ENCODE measurements at places on chromosomes 6 and 20. TPM values are rescaled to one million over a fixed set of nuclear protein-coding genes. Genes with fewer than 3 reads are reported as not detected.
A peak's percentile ranks its signal among the peaks of the same experiment; 100 is the strongest.

DNA sequence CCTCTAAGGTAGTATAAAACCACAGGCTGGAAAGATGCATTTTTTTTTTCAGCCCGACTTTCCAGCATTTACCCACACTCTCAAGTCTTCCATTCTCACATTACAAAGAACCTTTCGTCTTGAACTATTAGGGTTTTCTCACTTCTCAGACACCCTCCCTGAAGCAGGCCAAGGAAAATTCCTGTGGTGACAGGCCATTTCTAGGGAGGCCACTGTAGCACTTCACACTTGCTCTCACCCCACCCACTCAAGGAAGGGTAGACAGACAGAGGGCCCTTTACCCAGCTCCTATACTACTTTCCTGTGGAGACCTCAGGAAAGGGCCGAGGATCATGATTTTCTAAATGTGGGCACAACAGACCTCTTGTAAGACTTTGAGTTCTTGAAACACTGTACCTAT is 27.7 kb downstream of the KCNS1 start:
- no peak overlapping the region for H3K4me3 ChIP-seq
- DNase-seq, result no peak
- peaks cover 45% of the 10 kb centered on the region for H3K36me3 ChIP-seq

- H3K36me3 ChIP-seq, result no peaks in the 10 kb centered on the region
- peaks cover 5% of the 10 kb centered on the region for H3K27me3 ChIP-seq
- no peaks in the 10 kb centered on the region for H3K4me1 ChIP-seq
- DNase-seq, result no peak
- no peak overlapping the region for H3K27ac ChIP-seq
These were observed 13.0 kb downstream of the PCK1 start for GRCh38 chr20:57573894-57574293.

MAFB gene
- total RNA-seq, result 2.3 TPM

GRCh38 chr20:62239278-62239879 is 1.1 kb downstream of the OSBPL2 start:
- peaks cover 16% of the 10 kb centered on the region for H3K4me1 ChIP-seq
- H3K27ac ChIP-seq, result peak overlapping the region; percentile 58
- no peak for DNase-seq
- H3K36me3 ChIP-seq, result peaks cover 6% of the 10 kb centered on the region

SYNE1 gene
- total RNA-seq, result 14.5 TPM

GRCh38 chr20:22905658-22906057 is 129.5 kb upstream of the SSTR4 start:
- H3K27ac ChIP-seq, result no peak overlapping the region
- H3K27me3 ChIP-seq, result no peaks in the 10 kb centered on the region
- no peak for DNase-seq
- no peaks in the 10 kb centered on the region for H3K36me3 ChIP-seq
- no peak overlapping the region for H3K4me3 ChIP-seq

RAET1L gene
- total RNA-seq, result not detected

DNA sequence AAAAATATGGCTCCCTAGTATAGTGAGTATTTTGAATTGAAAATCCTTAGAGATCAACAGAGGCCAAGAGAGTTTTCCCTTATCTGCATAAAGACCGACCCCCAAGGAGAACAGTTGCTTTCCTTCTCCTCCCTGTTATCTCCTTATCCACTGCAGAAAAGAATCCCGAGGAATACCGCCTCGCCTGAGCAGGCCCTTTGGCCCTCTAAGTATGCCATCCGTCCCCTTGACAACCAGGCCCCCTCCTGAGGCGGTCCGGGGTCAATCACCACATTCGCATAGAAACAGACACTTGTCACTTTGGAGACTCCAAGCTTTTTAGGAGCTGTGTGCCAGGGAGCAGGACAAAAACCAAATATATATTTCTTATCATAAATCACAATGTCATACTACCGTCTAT is 15.9 kb upstream of the GGTLC1 start:
- no peak for DNase-seq
- H3K36me3 ChIP-seq, result no peaks in the 10 kb centered on the region
- no peak overlapping the region for H3K4me3 ChIP-seq
- no peaks in the 10 kb centered on the region for H3K4me1 ChIP-seq
- no peak overlapping the region for H3K27ac ChIP-seq

ZNF165 gene
- 0.41 TPM for total RNA-seq

DNA sequence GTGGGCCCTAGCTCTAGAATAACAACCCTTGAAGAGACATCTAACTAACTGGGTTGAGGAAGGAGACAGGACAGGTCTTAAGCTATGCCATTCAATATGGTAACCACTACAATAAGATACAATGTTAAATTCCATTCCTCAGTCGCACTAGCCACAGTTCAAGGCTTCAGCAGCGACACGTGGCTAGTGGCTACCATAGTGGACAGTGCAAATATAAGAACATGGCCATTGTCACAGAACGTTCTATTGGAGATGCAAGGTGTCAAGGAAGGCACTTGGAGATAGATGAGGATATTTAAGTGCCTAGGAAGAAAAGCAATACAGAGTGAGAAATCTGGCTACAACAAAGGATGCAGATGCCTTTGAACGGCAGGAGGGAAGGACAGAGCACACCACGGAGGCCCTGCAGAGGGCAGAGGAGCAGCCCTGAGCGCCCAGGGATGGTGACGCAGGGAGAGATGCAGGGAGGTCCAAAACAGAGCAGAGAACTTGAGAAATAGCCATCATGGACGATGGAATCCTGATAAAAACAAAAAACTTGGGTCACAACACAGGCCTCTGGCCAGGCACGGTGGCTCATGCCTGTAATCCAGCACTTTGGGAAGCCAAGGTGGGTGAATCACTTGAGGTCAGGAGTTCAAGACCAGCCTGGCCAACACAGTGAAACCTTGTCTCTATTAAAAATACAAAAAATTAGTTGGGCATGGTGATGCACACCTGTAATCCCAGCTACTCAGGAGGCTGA is 140.7 kb downstream of the ZMYND8 start:
- peak overlapping the region; percentile 27 for H3K27ac ChIP-seq
- peaks cover 4% of the 10 kb centered on the region for H3K4me1 ChIP-seq
- no peak overlapping the region for H3K4me3 ChIP-seq

- no peak for DNase-seq
- H3K4me3 ChIP-seq, result no peak overlapping the region
- H3K27me3 ChIP-seq, result no peaks in the 10 kb centered on the region
- peaks cover 5% of the 10 kb centered on the region for H3K36me3 ChIP-seq
These were observed 258.4 kb downstream of the RNGTT start for GRCh38 chr6:88704980-88705379.

- no peak for DNase-seq
- H3K4me3 ChIP-seq, result no peak overlapping the region
- no peaks in the 10 kb centered on the region for H3K4me1 ChIP-seq
- H3K27me3 ChIP-seq, result no peaks in the 10 kb centered on the region
These were observed 17.7 kb downstream of the PDSS2 start for GRCh38 chr6:107441682-107442081.

MEI4 gene
- total RNA-seq, result not detected

Measured in activated T-helper 1 cell treated with anti-CD3 and anti-CD28 coated beads, Interleukin-12 subunit alpha, Interleukin-12 subunit beta, Interleukin-2, Interleukin-4 antibody, amounts not matched to agents 30 ng/mL and 10 ng/mL and 1 ng/mL, durations not matched to agents 14 hours and 24 hours and 36 hours (primary cell).